HEK293T (cell line): ENCODE measurements at places on chromosomes 7 and 10.

DNA sequence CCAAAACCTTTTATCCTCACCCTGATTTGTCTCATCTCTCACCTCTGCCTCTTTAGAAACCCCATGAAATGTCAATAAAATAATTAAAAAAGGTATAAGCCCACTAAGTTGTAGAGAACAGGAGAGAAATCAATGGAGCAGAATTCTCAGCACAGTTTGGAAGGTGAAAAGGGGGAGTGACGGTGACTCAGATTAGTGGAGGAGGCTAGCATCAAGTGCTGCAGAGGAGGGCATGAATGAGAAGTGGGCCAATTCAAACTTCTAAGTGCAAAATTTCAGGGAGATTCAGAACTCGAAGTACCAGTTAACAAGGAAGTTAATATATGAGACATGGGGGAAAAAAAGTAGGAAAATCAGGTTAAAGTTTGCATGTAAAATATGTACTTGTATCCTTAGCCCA lies 34.9 kb upstream of the ETV1 start:
- no peak for DNase-seq

DNA sequence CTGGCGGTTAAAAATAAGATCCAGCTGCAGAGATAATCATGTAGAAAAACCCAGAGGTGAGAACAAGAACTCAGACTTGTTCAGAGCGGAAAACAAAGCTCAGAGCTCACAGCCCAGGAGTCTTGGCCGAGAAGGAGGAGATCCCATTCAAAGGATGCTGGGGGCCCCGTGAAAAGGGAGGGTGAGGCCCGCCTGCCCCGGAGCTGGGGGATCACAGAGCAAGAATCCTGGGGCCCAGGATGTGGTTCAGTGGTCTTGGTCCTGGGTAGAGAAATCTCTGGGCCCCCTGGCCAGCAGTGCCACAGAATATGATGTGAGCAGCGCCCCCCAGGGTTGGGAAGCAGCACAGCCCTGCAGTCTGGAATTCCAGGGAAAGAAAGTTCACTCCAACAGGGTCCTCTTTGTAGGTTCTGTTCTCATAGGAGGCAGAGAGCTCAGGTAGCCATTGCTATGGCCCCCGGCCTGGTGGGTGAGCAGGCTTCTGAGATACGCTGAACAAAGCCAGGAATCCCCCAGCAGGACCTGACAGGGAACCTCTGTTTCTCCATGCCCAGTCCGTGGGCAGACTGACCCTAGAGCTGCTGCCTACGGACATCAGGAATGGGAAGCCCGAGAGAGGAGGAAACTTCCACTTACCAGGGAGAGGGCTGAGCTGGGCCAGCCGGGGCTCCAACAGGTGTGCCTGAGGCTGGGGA lies 77.7 kb upstream of the GNA12 start:
- peak; percentile 45 for DNase-seq

DNA sequence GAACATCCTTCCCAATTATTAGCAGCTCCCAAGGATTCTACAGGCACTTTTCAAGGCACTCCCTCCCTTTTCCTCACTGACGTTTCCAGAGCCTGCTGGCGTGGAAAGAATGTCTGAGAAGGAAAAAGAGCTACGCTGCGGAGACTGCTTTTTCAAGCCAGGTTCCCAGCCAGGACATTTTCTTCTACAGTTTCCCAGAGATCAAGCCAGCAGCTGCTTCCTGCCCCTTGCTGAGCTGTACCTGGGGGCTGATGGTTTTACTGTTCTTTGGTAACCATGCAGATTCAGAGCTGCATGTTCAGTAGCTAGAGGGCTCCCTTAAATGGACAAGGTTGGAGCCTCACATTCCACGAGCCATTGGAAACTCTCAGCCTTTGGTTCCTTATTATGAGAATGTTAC lies 133.4 kb downstream of the EVX1 start:
- DNase-seq = no peak

GRCh38 chr10:129775681-129776080 lies 188.4 kb downstream of the EBF3 start:
- no peak for DNase-seq

GRCh38 chr10:1661416-1661815 lies 75.9 kb downstream of the ADARB2 start:
- DNase-seq = no peak

GRCh38 chr10:71216751-71217265 lies 4.4 kb downstream of the UNC5B start:
- DNase-seq = no peak

DNA sequence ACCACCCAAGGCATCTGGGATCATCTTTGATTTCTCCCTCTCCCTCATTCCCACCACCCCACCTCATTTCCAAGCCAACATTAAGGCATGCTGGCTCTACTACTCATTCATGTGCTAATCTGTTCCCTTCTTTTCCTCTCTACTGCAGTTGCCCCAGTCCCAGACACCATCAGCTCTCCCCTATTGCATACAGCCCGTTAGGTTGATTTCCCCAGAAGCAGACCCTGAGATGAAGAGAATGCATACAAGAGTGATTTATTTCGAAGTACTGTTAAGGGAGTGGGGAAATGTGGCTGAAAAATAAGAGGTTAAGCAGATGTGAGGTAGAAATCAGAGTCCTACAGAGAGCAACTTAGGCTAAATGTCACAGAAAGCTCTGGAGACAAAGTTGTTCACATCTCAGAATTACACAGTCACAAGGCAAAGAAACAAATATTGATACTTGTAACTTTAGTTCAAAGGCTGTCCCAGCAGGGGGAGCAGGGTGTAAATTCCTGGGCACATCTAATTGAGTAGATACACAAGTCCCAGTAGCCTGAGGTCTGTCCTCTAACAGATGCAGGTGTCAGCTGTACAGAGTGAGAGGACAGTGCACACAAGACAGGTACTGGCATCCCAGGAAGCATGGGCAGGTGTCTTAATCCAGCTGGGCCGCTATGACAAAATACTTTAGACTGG lies 20.9 kb downstream of the AKR1D1 start:
- peak; percentile 41 for DNase-seq

GRCh38 chr10:5502571-5503476 lies 3.5 kb upstream of the CALML5 start:
- no peak for DNase-seq

GRCh38 chr10:52485462-52485861 lies 171.4 kb downstream of the DKK1 start:
- no peak for DNase-seq

GRCh38 chr7:90232430-90232829 lies 12.5 kb upstream of the CFAP69 start:
- no peak for DNase-seq

- DNase-seq = no peak
Observed at GRCh38 chr7:36642414-36642813, 81.9 kb downstream of the AOAH start.

DNA sequence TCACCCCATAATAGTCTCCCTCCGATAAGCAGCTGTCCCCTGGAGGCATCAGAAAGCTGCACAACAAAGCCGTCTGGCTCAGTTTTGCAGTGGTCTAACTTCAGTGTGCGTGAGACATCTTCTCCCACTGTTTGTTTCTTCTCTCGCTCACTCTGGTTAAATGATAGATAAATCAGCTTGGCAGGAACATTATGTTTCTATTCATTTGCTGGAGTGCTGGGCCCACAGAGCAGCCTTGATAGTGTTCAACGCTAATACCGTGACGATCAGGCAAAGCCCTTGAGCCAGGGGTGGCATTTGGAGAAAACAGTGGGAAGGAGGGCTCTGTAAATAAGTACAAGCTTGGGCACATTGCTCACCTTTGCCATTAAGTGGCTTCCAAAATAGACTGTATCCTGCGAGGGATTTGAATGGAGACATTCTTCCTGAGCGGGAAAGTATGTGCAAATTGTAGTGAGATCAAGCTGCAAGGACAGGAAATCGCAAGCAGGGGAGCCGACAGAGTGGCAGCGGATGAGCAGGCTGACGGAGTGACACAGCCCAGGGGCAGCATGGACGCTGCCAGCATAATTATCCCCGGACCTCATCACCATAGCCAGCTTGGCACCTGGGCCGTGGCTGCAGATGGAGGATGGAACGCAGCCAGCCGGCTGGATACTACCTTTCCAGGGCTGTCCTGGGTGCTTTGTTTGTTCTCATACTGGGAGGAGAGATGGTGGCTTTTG lies 256.8 kb upstream of the FZD8 start:
- DNase-seq = no peak

DNA sequence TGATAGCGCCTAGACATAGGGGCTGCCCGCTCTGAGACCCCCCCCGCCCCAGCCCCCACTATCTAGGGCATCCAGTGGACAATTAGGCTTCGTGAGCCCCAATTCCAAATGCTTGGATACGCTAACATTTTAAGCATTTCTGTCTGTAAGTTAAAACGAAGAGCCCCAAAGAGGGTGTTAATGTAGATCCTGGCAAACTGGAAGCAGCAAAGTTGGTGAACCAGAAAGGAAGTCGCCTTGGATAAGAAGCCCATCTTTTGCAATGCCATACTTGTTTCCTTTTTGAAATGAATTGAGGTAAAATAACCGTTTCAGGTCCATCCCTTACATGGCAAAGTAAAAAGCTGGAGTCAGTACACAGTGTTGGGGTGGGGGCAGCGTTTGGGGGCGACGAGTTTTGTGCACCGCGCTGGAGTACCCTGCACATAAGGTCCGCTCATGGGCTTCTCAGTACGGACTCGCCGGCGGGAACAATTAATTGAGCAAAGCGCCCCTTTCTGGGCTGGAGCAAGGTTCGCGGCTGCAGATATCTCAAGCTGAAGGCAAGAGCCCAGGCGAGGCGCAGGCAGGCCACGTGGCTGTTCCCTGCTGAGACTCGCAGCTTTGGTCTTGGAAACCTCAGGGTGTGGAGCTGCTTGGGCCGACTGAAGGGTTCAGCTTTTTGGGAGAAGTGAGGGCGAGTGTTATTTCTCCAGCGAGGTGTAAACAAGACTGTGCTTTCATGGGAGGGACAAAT lies 1.4 kb upstream of the TWIST1 start:
- no peak for DNase-seq

DNA sequence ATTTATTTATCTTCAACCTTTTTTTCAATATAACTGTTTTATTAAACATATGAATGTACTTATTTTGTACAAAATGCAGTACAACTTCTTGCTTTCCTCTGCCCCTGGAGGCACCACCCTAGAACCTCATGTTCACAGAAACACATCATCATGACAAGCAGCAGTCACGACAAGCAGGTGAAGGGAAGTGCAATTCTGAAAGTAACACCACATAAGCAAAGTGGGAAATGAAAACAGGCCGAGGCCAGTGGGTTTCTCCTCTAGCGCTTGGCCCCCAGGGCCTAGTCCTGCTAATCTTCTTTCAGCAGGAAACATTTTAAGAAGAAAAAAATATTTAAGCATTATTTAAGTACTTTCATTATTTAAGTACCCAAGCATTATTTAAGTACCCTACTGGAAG lies 598.1 kb downstream of the SH2D4B start:
- no peak for DNase-seq

DNA sequence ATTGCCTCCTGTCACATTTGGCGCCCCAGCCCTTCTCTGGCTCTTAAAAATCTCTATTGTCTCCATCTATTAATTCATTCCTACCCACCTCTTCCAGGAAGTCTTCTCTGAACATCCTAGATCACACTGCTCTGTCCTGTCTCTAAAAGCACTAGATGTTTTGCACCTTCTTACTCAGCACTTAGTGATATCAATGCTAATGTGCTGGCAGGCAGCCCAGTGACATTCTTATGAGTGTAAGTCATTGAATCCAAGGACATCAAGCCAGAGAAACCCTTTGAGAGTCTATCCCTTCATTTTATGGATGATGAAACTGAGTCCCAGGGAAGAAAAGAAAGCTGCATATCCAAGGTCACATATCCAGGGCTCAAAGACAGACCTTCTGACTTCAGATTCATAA lies 48.3 kb upstream of the PAX2 start:
- no peak for DNase-seq

DNA sequence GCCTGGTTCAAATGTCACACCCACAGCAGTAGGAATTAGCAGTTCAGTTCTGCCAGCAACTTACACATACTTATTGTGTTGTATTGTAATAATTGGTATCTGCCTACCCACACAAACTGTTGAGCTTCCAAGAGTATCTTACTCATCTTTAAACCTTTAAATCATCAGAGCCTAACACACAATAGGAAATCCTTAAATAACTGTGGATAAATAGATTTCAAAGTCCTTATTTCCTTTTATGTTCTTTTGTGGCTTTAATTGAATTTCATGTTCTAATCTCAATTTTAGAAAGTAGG lies 3.9 kb downstream of the CASD1 start:
- DNase-seq = no peak

DNA sequence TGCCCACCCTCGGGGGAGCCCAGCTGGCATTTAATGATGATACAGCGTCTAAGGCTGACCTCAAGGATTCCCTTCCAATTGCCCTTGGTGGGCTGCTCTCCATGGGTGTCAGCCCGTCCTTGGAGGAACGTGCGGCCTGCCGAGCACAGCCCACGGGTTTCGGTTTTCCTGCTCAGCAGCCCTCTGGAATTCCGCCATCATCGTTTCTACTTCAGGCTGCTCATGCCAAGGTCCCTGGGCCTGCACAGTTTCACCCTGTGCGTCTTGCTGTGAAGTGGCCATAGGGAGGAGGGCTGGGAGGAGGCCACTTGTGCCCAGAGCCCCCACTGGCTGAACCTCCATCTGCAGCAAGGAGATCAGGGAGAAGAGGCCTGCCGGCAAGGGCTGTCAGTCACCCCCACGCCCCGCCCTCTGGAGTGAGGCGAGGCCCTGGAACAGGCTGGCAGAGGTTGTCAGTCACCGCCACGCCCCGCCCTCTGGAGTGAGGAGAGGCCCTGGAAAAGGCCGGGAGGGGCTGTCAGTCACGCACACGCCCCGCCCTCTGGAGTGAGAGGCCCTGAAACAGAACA lies 82.8 kb downstream of the CHST15 start:
- no peak for DNase-seq

DNA sequence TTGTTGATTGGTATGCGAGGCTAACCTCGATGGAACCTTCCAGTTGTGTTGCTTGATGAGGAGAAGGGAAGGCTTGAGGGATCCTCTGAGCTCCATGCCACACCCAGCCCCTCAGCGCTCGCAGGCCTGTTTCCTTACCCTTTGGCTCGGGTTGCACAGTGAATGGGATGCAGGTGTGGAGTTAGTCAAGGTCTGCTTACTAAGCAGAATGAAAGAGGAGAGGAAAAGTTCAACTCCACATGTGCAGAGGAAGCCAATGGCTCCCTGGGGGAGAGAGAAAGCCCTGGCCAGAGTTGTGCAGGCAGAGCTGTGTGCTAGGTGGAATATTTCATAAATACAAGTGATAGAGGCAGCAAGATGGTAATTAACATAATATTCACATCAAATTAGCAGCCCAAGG lies 85.5 kb downstream of the JCAD start:
- DNase-seq = no peak

DNA sequence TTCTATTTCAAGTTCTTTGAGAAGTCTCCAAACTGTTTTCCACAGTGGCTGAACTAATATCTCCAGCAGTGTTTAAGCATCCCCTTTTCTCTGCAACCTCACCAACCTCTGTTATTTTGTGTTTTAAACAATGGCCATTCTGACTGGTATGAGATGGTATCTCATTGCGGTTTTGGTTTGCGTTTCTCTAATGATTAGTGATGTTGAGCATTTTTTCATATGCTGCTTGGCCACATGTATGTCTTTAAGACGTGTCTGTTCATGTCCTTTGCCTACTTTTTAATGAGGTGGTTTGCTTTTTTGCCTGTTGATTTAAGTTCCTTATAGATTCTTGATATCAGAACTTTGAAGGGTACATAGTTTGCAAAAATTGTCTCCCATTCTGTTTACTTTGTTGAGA lies 156.6 kb upstream of the IMMP2L start:
- DNase-seq = no peak

- no peak for DNase-seq
Observed at GRCh38 chr7:73829921-73830680, 695 bp upstream of the CLDN4 start.

GRCh38 chr10:31936933-31937332 lies 8.3 kb upstream of the ARHGAP12 start:
- DNase-seq = no peak

- peak; percentile 99 for DNase-seq
Observed at GRCh38 chr7:157336383-157337315, at the start of gene DNAJB6. Gene DNAJB6 (plus strand): TSS chr7:157337004. CDS start chr7:157358573, 21,569 bp downstream.

- no peak for DNase-seq
Observed at GRCh38 chr10:86167121-86167761, 199.4 kb downstream of the GRID1 start.
